Hematopoietic multipotent progenitor cell treated with erythropoietin and hydrocortisone succinate and interleukin-3 and kit ligand, for 15 days (in vitro differentiated cells): ENCODE measurements at places on chromosomes 7 and 10.

- DNase-seq, result no peak
Observed at GRCh38 chr7:39754326-39755120, 131.2 kb downstream of the RALA start.

GRCh38 chr10:43211431-43212042 lies 55.3 kb downstream of the RASGEF1A start:
- no peak for DNase-seq

- no peak for DNase-seq
Observed at GRCh38 chr7:618539-619367, 99.1 kb upstream of the PDGFA start.

DNA sequence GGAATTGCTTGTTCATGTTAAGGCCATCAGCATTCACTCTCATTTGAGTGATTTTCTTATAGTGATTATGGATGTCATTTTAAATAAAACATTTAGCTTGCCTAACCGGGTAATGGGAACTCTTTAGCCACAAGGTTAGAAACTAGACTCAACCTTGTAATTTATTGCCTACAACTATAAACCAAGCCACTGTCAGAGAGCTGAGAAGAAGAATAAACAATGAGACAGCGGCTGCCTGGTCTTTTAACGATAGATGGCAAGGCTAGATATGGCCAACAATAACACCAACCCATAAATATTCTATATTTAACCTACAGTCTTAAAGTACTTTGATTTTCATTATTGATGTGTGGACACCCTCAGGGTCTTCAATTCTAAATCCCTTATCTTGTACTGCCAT lies 27.8 kb upstream of the INHBA start:
- DNase-seq, result no peak

DNA sequence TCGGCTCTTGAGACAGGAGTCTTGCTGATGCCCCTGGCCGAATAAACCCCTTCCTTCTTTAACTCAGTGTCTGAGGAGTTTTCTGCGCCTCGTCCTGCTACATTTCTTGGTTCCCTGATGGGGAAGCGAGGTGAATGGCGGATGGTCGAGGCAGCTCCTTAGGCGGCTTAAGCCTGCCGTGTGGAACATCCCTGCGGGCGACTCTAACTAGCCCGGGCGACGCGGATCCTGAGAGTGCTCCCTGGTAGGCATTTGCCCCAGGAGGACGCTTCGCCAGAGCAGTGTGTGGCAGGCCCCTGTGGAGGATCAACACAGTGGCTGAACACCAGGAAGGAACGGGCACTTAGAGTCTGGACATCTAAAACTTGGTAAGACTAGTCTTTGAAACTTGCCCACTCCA lies 12.0 kb upstream of the EPHB4 start:
- no peak for DNase-seq

GRCh38 chr7:25854608-25855497 lies 297.1 kb upstream of the NFE2L3 start:
- DNase-seq, result peak; percentile 49

GRCh38 chr10:99521765-99522469 lies 10.8 kb upstream of the NKX2-3 start:
- no peak for DNase-seq

- DNase-seq, result no peak
Observed at GRCh38 chr7:139055674-139056073, 19.8 kb upstream of the ZC3HAV1L start.

DNA sequence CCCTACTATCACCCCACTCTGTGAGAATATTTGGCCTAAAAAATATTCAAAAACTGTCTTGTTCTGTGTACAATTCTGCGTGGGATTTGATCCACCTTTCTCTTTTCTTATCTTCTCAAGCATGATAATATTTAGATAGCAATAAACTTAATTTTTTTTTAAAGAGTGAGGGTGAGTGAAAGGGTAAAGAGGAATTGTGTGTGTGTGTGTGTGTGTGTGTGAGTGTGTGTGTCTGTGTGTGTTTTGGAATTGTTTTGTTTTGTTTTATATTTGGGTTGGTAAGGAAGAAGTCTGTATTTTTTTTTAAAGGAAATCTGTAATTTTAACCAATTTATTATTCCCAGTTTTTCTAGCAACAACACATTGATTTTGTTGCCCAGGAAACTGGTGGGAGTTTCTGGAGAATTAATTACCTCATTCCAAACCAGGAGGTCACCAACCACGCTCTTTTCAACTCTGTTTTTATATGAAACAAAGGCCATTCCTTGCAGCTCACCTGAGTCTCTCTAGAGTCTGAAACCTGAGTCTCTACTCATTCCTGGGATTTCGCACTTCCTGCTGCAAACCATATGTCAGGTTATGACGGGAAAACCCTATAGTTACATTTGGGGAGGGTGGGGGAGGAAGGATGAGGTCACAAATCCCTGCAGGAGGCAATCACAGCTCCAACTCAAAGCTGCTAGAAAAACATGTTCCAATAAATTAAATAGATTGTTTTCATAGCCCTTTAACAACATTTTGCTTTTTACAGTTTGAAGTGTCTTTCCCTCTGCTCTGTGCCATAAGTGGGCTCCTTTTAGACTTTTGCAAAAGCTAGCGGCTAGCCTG lies 38.1 kb upstream of the XPNPEP1 start:
- DNase-seq, result no peak

- peak; percentile 3 for DNase-seq
Observed at GRCh38 chr10:2839081-2839725, 228.1 kb upstream of the PFKP start.

DNA sequence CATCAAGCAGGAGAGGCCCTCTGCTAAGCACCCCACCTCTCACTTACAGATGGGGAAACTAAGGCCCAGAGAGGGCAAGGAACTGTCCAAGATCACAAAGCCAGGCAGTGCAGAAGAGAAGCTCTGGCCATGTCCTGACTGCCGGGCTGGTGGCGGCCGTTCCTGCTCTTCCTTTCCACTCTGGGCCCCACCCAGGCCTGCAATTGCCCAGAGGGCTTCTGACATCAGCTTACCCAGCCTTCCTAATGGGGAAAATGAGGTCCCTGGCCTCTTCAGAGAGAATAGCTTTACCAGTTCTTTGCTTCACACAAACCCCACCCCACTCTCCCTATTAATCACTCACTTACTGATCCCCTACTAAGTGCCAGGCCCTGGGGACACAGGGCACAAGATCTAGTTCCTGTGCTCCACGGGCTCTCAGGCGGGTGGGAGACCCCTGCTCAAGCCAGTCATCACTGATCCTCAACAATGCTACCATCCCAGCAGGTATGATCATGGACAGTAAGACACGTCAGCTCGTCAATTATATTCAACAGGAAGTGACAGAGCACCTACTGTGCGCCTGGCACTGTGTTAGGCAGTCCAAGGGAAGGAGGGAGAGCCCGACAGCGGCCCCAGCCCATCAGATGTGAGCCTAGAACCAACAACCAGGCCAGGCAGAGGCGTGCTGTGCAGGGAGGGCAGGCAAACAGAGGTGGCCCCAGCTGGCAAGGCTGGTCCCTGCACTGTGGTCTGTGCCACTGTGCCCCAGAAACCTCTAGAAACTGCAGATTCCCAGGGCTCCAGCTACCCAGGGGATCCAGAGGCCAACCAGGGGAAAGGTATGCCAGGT lies 26.4 kb upstream of the FRAT2 start:
- no peak for DNase-seq

DNA sequence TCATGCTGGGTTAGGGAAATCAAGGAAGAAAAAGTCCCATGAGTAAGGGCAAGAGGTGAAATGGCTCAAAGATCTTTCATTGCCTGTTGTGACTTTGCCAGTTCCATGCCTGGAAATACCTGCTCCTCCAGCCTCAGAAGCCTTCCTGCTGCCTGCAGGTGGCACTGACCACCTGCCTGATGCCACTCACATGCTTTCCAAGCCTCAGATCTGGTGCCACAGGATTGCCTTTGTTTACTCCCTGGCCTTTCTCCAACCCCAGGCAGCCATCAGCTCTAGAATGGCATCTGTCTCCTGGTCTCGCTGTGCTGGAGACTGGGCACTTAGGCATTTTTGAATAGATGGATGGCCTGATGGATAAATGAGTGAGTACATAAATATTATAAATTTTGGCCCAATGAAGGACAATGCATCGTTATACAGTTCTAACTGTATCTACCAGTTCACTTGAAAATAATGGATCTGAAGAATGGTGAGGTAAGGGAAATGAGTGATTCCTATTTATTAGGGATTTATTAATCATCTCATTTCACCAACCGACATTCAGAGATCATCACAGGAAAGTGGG lies 657.2 kb downstream of the INHBA start:
- no peak for DNase-seq

DNA sequence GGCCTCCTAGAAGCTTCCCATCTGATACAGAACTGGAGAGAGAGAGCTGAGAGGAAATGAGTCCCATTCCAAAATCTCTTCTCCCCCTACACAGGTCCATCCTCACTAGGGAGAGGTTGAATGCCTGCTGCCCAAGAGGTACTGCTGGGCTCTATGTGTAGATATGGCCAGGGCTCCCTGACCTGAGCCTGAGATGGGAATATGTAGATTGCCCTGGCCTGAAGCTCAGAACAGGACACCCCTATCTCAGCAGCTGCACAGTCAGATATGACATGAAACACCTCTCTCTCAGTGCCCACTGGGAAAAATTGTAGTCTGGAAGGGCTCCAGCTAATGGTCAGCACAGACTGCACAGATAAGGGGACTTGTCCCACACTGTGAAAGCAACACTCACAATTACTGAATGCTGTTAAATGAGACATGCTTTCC lies 3.1 kb upstream of the IFIT1B start:
- peak; percentile 77 for DNase-seq

DNA sequence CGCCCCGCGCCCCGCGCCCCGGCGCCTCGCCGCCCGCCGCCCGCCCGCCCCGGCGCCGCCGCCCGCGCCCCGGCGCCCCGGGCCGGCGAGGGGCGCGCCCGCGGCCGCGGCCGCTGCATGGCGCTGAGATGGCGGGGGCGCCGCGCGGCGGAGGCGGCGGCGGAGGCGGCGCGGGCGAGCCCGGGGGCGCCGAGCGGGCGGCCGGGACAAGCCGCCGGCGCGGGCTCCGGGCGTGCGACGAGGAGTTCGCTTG lies 174 bp downstream of the ADCY1 start:
- no peak for DNase-seq

DNA sequence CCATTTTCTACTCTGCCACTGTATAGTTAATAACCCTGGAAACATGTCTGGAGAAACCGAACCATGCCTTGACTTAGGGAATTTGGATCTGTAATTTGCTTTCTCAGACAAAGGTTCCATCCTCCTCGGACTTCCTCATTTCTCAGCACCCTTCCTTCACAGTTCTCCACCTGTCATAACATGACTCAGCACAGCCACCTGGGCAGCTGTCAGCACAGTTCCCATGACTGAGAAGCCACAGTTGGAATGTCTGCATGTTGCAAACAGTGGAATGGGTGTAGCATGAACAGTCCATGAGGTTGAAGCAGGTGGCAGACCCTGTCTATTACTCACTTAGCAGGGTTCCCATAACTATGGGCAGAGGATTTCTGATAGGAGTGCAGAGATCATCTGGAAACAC lies 634 bp upstream of the OR9A4 start:
- DNase-seq, result no peak

DNA sequence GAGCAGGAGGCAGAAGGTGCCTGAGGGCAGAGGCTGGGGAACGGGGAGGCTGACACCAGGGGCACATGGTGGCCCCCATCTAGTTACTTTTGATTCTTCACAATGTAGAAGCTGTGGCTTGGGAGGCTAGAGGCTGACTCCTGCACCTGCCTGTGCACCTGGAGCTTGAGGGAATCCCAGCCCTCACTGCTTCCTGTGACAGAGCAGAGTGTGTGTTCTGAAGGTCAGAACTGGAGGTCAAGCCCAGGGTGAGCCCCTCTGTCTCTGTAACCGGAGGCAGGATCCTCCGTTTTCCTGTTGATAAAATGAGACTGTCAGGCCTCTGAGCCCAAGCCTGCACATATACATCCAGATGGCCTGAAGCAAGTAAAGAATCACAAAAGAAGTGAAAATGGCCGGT lies 124.8 kb downstream of the ACTR3B start:
- DNase-seq, result no peak

GRCh38 chr10:74415146-74415839 lies 264.3 kb downstream of the ADK start:
- no peak for DNase-seq
